ENCODE measurements at places on chromosomes 13 and 19.

DNA sequence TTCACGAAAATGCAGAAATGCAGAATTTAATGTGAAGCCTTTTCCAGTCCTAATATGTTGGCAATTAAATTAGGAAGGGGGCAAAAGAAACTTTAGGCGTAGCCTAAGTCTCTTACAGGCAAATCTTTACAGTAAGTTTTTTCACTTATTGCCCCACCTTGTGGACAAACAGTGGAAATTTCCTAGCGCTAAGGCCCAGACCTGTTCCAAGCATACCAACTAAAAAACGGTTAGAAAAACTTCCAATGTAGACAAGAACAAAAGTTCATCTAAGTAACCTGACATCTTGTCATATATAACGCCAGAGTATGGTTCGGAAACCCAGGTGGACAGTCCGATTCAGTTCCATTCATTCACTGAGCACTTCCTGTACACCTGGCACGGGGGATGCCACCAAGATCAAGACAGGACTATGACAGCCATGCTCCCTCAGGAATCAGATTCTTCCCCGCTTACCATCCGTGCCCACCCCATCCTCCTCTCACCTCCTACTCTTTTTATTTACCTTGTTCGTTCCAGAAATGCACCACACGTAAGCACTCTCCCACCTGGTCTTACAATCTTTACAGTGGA lies 4.9 kb downstream of the ZAR1L start:
- H3K4me3 ChIP-seq = no peak overlapping the region
- H3K4me1 ChIP-seq = peaks cover 29% of the 10 kb centered on the region
- H3K27me3 ChIP-seq = no peaks in the 10 kb centered on the region
- no peak overlapping the region for H3K27ac ChIP-seq
- peak; percentile 32 for DNase-seq

- peaks cover 40% of the 10 kb centered on the region for H3K4me1 ChIP-seq
- no peaks in the 10 kb centered on the region for H3K27me3 ChIP-seq
- DNase-seq = no peak
- H3K36me3 ChIP-seq = peaks cover 38% of the 10 kb centered on the region
These were observed 42.9 kb upstream of the ZNF14 start for GRCh38 chr19:19775891-19776205.

GRCh38 chr19:4319067-4319718 lies 14.8 kb downstream of the FSD1 start:
- H3K4me3 ChIP-seq = no peak overlapping the region
- no peaks in the 10 kb centered on the region for H3K27me3 ChIP-seq

DNA sequence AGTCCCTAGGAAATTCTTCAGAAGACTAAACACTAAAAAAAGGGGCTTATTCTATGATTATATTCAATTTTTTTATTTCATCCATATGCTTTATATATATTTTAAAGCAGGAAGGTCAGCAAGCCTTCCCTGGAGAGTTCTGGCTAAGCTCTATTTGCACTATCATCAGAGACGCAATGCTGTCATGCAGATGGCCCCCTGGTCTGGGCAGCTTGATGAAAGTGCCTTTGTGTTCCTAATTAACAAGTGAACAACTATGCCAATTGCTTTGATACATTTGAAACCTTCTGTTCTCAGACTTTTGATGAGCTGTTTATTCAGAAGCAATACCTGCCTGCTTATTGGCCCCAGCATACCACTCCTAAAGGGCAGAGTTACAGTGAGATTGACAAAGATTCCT lies 1344.6 kb downstream of the OLFM4 start:
- no peaks in the 10 kb centered on the region for H3K4me1 ChIP-seq
- DNase-seq = no peak
- H3K36me3 ChIP-seq = no peaks in the 10 kb centered on the region
- H3K4me3 ChIP-seq = no peak overlapping the region

DNA sequence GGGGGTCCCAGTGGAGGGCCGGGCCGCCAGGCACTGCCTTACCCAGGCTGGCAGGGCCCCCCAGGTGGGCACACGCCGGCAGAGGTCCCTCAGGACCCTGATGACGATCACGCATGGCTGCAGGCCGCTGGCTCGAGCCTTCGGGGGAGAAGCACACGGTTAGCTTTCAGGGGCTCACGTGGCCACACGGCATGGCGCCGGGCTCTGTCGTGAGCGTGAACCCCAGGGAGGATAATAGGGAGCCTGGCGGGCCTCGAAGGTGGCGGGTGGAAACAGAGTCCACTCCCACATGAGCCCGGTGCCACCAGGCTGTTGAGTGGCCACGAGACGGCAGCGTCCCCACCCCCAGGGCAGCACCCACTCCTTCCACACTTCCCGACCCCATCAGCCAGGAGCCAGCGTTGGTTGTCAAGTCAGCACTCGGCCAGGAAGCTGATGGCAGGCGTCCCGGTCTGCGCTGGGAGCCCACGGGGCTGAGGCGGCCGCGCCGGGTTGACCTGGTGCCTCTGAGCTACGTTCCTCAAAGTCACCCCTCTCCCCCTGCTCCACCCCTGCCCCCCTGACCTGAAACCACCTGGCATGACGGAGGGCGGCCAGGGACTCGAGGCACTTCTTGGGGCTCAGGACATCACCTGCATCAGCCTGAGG lies 24.7 kb upstream of the MATK start:
- H3K27me3 ChIP-seq = no peaks in the 10 kb centered on the region
- H3K27ac ChIP-seq = peak overlapping the region; percentile 37
- DNase-seq = no peak
- H3K36me3 ChIP-seq = peaks cover 3% of the 10 kb centered on the region

GRCh38 chr19:44232867-44233266 lies 20.5 kb downstream of the ZNF227 start:
- peaks cover 3% of the 10 kb centered on the region for H3K4me1 ChIP-seq
- no peak overlapping the region for H3K4me3 ChIP-seq
- no peak overlapping the region for H3K27ac ChIP-seq
- peaks cover 94% of the 10 kb centered on the region for H3K36me3 ChIP-seq

GRCh38 chr13:106407338-106407737 lies 128.1 kb downstream of the EFNB2 start:
- DNase-seq = no peak
- peaks cover 2% of the 10 kb centered on the region for H3K4me1 ChIP-seq
- H3K27me3 ChIP-seq = no peaks in the 10 kb centered on the region
- H3K27ac ChIP-seq = no peak overlapping the region

DNA sequence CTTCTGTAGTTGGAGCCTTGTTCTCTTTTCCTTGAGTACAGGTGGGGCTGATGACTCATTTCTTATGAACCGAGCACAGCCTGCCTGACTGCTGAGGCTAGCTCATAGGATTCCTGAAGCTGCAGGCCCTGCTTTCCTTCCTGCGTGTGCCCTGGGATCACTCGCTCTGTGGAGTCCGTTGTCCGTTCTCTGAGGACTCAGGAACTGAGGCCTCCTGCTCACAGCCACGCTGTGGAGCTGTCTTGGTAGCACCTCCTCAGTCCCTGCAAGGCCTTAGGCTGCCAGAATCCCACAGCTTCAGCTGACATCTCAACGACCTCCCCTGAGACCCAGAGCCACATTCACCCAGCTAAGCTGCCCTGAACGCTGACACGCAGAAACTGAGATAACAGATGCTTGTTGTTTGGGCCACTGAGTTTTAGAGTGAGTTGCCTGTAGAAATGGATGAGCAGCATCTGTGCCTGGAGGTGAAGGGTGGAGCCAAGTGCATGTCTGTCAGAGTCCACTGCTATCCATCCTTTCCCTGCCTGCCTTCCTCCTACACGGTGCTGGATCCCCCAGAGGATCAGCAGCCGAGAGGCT lies 72.9 kb downstream of the ARHGEF7 start:
- H3K36me3 ChIP-seq = peaks cover 43% of the 10 kb centered on the region
- H3K27ac ChIP-seq = peak overlapping the region; percentile 68
- H3K4me3 ChIP-seq = no peak overlapping the region
- H3K27me3 ChIP-seq = no peaks in the 10 kb centered on the region

GRCh38 chr13:44312834-44313551 lies 60.6 kb upstream of the SERP2 start:
- no peaks in the 10 kb centered on the region for H3K4me1 ChIP-seq
- no peaks in the 10 kb centered on the region for H3K36me3 ChIP-seq
- peaks cover 21% of the 10 kb centered on the region for H3K27me3 ChIP-seq

- H3K27me3 ChIP-seq = no peaks in the 10 kb centered on the region
- H3K4me1 ChIP-seq = no peaks in the 10 kb centered on the region
- H3K4me3 ChIP-seq = no peak overlapping the region
- no peak for DNase-seq
- H3K27ac ChIP-seq = no peak overlapping the region
These were observed 623.2 kb downstream of the SLITRK5 start for GRCh38 chr13:88294368-88294767.
